Neural progenitor cell (in vitro differentiated cells): ENCODE measurements at places on chromosomes 4 and X. TPM values are rescaled to one million over a fixed set of nuclear protein-coding genes. Genes with fewer than 3 reads are reported as not detected.

GAGE12J gene
- total RNA-seq, result not detected in 2 replicates

- no peak for DNase-seq
These were observed 556.6 kb downstream of the NLGN4X start for GRCh38 chrX:5672099-5672498.

MGST2 gene
- 4.4 and 7.1 TPM in 2 replicates for total RNA-seq

GRCh38 chr4:83599183-83599582 lies 63.3 kb downstream of the GPAT3 start:
- DNase-seq, result no peak

GRCh38 chr4:10058371-10058770 lies 37.1 kb upstream of the SLC2A9 start:
- DNase-seq, result no peak

DNA sequence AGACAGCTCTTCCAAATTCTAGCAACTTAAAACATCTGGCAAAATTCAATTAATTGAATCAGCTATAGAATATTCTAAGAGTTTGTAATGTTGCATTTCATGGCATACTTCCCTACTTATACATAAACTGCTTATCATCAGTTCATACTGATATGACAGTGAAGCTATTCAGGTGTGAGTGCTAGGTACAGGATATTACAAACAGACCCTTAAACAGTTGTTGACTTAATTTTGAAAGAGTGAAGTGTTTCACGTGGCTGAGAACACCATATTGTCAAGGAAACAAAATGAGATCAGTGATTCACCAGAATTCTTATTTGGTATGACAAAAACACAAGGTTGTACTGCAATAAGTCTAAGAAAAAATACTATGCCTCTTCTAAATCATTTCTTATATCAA lies 27.4 kb downstream of the CENPU start:
- DNase-seq, result no peak

GRCh38 chr4:118751629-118752323 lies 66.6 kb downstream of the METTL14 start:
- DNase-seq, result no peak

DNA sequence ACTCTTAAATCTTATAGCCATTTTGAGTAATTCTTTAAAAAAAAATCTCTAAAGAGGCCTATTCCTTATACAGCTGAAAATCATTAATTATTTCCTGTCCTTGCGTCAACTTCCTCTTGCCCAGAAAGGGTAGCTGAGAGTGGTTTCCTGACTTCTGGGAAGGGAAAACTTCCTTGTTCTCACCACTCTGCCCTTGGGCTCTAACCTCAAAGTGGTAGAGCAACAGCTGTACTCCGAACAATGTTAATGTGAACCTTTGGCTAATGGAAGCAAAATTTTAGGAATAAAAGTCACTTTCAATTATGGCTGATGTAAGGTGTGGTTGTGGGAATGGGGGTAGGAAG lies 15.3 kb downstream of the KLHL2 start:
- no peak for DNase-seq

DNA sequence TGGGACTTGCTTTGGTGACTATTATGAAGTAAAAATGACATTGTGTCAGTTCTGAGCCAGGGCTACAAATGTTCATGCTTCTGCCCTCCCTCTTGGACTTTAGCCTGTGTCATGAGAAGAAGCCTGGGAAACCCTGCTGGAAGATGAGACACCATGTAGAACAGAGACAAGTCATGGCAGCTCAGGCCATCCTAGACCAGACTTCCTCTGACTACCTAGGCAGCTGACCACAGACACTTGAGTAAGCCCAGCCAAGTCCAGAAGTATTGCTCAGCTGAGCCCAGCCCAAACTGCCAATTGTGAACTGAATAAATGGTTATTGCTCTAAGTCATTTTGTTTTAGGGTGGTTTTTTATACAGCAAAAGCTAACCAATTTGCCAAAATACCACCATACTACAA lies 467.6 kb upstream of the CNKSR2 start:
- DNase-seq, result no peak

DNA sequence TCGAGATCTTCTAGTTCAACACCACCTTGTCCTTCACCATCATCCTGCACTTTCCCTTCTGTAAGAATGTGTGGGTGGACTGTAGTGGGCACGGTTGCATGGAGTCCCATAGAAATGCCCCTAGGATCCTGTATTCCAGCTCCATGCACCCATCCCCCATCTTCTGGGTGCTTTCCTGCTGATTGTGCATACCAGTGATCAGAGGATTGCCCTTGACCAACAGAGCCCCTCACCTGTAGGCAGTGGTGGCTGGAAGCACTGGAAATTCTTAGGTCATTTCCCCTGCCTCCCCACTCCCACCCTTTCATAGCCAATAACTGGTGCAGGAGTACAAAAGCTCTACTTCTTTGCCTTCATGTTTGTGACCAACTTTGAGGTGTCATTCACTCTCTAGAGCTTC lies 213.4 kb upstream of the ARSJ start:
- no peak for DNase-seq

GRCh38 chr4:109111031-109111430 lies 191.4 kb downstream of the COL25A1 start:
- DNase-seq, result no peak

KLHL13 gene
- 22.1 and 22.6 TPM in 2 replicates for total RNA-seq

DNA sequence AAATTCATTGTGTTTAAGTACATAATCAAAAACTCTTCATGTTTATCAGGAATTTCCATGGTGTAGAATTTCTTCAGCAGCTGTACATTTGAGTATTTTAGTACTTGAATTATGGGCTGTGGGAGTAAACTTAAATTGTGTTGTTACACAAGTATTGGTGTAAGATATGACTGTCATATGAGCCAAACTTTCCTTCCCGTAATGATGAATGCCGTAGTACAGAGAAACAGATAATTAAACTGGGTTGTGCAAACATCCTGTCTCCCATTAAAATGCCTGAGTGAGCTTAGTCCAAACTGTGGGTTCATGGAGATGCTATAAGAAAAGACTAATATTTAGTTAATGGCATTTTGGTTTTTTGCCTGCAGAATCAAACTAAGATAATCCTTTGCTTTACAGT lies 159.2 kb downstream of the SLC4A4 start:
- no peak for DNase-seq

GCNA gene
- total RNA-seq, result 0.62 and 0.97 TPM in 2 replicates

- DNase-seq, result no peak
These were observed 990.0 kb upstream of the PABPC4L start for GRCh38 chr4:135191596-135191995.

HEPH gene
- 112 and 168 TPM in 2 replicates for total RNA-seq

- DNase-seq, result peak; percentile 64
These were observed 675 bp downstream of the PRIMPOL start for GRCh38 chr4:184649971-184650855.

DNA sequence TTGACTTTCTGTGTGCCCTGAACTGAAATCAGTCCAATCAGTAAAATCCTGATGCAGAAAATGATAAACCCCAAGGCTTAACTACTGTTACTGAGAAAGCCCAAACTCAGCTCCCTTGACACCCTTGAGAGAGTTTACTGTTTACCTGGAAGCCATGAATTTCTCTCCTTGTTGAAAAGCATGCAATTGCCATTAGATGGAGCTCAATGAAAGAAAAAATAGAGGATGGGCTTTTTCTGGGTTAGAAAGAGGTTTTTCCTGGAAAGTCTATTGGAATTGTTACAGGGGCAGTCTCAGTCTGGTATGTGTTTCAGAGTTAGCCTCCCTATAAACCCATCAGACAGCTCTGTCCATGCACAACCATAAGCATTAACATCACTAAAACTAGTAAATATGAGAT lies 66.4 kb upstream of the C4orf54 start:
- DNase-seq, result no peak

GDPD2 gene
- 1.3 and 3.7 TPM in 2 replicates for total RNA-seq

NR0B1 gene
- total RNA-seq, result not detected in 2 replicates

UCP1 gene
- total RNA-seq, result 0.28 TPM in 1 of 2 replicates, not detected in the other

PLS3 gene
- total RNA-seq, result 138 and 222 TPM in 2 replicates

DNA sequence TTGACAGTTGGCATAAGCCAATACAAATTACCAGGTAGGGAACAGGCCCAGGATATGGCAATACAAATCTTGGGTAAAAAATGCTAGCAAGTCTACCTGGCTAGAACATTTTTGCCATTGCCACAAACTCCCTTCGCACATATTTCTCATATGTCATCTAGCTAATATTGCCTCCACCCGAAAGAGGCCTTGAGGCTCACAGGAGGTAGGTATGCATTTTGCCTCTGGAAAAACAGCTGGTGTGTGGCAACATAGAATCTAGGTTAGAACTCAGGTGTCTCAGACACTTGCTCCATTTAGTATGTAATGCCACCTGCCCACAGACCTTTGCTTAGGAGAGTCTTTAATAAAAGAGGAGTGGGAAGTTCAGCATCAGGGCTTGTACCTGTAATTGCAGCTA lies 16.3 kb upstream of the RAPGEF2 start:
- no peak for DNase-seq

DNA sequence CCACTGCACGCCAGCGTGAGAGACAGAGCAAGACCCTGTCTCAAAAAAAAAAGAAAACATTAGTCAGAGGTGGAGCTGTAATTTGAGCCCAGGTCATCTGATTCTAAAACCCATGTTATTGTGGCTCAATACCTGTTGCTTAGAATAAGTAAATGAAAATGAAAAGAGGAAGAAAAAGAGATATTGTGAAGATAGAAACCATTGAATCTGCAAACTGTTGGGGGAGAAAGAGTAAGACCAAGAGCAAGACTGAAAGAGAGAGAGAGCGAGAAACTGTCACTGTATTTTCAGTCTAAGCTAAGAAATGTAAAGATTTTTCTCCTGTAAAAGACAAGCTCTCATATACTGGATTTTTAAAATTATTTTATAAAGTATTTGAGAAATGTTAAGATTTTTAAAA lies 9.7 kb upstream of the IGSF1 start:
- DNase-seq, result no peak

BEND2 gene
- total RNA-seq, result not detected in 2 replicates

GRCh38 chrX:6052111-6052745 lies 176.4 kb downstream of the NLGN4X start:
- DNase-seq, result no peak

DNA sequence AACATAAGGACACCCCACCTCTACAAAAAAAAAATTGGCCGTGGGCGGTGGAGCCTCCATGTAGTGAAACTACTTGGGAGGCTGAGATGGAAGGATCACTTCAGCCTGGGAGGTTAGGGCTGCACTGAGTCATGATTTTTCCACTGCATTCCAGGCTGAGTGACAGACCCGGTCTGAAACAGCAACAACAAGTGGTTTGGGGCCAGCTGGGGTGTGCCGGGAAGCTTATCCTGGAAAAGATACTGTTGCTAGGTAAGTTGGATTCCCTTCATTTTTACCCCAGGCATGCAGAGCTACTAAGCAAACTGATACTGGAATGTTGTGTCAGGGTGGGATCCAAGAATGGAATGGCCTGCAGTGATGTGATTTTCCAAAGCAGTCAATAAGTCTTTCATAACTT lies 57.0 kb downstream of the XAGE2 start:
- no peak for DNase-seq

- DNase-seq, result no peak
These were observed 467.7 kb downstream of the IDS start for GRCh38 chrX:149037281-149037870.

DOK7 gene
- 0.22 TPM in 1 of 2 replicates, not detected in the other for total RNA-seq

TRIM75 gene
- not detected in 2 replicates for total RNA-seq
